ENCODE measurements at places on chromosomes 5 and 9. TPM values are rescaled to one million over a fixed set of nuclear protein-coding genes. Genes with fewer than 3 reads are reported as not detected.

UBE2R2 gene
- 43.6 TPM for total RNA-seq

LRRTM2 gene
- total RNA-seq, result 1.3 TPM

TMC1 gene
- 0.48 TPM for total RNA-seq

GMCL2 gene
- total RNA-seq, result not detected

EGFLAM gene
- total RNA-seq, result 132 TPM

PCDHA2 gene
- not detected for total RNA-seq

SMC5 gene
- 23.5 TPM for total RNA-seq

PHF24 gene
- total RNA-seq, result 0.39 TPM

N4BP3 gene
- 2.4 TPM for total RNA-seq

TXNDC8 gene
- total RNA-seq, result not detected

ABO gene
- total RNA-seq, result 2.3 TPM

All from mesenteric fat pad (tissue), 1 donor.